ENCODE measurements at places on chromosomes 3 and 15.
A peak's percentile ranks its signal among the peaks of the same experiment; 100 is the strongest.

DNA sequence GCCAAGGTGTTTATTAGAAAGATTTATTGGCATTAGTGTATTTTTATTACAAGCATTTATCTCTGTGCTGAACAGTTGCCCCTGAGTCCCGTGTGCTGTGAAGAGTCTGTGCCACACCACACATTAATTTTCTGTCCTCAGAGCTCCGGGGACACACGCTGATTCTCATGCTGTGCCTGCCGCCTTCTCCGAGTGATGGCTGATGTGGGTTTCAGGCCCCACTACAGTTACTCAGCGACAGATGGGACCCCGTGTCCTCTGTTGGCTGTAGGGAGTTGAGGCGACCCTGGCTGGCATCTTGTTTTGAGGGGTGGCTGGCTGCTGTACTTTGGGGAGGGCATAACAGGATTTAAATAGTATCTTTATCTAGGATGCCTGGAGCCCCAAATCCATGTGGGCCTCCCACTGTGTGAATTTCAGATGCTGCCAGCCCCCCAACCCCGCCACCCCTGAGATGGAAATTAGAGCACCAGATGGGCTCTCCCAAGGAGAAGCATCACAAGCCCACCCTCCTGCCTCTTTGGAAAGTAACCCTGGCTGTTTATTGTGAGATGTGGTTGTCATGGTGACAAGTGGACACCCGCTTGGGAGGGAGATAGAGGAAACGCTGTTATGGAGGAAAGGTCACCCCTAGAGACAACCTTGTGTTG is 185.6 kb downstream of the APBA2 start:
- no peak for DNase-seq

GRCh38 chr3:98730886-98731537 is 32.1 kb upstream of the ST3GAL6 start:
- DNase-seq: no peak

DNA sequence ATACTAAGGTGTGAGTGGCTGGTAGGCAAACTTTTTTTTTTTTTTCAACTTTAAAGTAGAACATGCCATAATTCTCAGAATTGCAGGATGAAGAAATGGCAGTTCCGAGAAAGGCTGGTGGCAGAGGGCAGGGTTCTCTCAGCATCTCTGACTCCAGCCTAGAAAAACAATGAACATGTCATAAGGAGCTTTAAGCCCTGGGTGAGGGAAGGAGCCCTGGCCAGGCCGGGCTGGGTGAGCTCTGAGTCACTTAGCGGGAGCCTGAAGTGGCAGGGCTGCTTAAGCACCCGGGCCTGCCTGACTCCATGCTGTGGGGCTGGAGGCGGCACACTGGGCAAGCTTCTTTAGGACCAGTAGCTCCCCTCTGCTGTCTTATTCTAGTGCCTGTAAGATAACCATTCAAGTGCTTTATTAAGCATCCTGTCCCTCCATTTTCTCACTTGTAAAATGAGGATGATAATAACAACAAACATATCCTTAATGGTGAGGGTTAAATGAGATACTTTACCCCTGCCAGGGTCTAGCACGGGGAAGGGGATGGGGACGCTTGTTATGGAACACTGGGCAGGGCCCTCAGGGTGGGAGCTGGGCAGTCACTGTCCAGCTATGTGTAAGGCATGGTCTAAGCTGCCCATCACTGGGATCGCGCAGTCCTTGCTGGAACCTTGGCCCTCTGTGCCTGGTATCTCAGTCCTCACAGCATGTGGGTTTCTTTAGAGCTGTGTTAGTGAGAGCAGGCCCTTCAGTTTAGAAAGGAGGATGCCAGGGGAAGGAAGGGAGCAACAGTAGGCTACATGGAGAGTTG is 18.4 kb downstream of the SMAD6 start:
- no peak for DNase-seq

DNA sequence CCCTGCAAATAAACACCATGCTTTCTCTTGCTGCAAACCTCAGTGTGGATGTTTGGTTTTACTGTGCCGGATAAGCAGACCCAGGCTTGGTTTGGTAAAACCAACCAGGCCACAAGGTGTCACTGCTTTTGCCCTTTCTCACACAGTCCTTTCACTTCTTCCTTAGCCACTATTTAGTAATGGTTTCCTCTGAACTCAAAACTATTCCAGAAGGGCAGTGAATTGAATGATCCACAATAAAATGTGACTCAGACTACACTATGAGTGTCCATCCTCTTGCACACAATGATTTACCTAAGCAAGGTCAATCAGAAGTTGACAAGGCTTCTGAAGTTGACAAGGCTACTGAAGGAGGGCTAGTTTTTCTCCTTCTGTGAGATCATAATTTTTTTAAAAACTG is 552.4 kb upstream of the CCDC54 start:
- no peak for DNase-seq

DNA sequence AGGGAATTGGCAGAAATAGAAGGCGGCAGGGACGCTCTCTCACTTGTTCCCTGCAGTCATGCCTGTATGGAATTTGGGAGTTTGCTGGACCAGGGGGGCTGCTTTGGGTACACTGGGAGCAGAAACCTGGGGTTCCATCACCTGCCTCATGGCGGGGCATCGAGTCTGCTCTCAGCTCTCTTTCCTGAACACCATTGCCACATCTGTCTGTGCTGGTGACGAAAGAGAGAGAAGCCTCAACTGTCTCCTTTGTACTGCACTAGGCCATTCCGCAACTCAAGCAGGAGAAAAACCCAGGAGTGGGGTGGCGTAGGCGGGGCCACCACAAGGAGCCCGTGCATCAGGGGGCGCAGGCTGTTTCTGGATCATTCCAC is 14.0 kb downstream of the TMEM158 start:
- no peak for DNase-seq

GRCh38 chr3:70272798-70273197 is 39.6 kb downstream of the MDFIC2 start:
- DNase-seq: no peak

- DNase-seq: no peak
Measured at GRCh38 chr3:152769523-152769922, 65.4 kb upstream of the P2RY1 start.

GRCh38 chr3:130835483-130835882 is 58.4 kb upstream of the ATP2C1 start:
- no peak for DNase-seq

GRCh38 chr3:65037861-65038260 is 350.1 kb upstream of the ADAMTS9 start:
- no peak for DNase-seq

DNA sequence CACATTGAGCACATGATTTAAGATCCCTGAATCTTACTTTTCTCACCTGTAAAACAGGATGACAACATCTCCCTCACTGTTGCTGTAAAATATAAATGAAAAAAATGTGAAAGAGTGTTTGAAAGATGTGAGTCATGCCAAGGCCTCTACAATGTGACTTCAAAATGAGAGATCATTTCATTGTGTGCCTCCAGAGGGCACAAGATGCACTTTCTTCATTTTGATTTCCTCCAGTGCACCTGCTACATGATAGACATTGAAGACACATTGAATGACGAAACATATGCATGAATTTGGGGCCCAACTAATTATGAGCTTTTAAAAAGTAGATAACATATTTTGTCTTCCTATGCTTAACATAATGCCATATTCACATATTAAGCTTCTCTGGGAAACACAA is 170.3 kb downstream of the MOBP start:
- DNase-seq: no peak

DNA sequence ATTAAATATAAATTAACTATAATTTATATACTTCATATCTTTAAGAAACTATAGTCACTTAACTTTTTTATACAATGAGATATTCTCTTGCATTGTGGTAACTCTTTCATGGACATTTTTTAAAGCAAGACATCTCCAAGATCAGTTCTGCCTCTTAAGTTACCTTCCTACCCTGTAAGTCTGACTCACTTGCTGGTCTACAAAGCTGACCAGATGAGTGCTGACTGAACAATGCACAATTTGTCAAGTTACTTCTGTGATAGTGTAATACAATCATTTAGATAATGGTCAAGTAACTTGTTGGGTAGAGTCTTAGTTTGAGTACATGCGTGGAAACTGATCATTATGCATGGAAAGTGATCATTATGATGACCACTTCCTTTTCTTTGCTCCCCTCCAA is 145.9 kb downstream of the MEIS2 start:
- DNase-seq: no peak

DNA sequence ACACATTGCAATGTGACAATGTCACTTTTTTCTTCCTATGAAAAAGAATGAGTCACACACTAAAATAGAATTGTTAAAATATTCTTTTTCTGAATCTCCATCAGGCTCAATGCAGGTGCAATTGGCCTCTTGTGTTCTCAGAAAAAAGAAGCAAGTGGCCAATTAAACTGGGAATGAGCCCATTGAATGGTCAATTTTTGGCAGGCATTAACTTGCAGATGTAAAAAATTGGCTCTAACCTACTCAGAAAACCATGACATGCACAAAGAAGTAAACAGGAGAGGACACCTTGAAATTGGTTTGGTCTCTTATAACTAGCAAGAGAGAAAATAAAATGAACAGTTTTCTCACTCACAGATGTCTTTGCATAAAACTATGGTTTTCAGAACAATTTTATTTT is 820.8 kb downstream of the TBL1XR1 start:
- no peak for DNase-seq

DNA sequence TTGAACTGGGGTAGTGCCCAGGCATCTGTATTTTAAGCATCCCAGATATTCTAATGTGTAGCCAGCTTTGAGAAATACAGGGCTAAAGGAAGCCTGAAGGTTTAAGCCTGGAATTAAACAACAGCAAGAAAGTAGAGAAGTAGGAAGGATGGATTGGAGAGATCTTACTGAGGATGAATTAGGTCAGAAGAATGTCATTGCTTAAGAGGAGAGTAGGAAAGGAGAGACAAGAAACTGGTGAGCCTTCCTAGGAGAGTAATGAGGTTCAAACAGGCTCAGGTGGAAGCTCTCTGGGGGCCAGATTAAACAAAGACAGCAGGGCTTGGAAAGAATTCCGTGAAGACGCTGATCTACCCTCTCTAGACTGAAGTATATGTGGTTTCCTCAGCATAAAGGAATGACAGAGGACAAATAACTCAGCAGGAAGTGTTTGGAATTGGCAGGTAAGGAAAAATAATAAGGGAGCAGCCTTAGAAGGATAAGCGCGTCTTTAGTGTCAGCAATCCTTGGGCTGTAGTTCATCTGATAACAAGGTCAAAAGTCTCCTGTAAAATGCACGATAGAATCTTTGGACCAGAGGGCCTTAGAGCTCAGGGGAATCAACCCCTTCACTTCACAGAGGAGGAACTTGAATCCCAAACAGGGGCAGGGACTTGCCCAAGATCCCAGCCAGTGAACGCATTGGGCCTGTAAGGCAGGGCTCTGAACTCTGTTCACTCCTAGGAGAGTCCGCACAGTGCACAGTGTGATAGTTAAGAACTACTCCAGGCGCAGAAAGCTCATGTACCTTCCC is 90.9 kb downstream of the TP63 start:
- no peak for DNase-seq

GRCh38 chr15:61831505-61831921 is 228.7 kb downstream of the VPS13C start:
- DNase-seq: no peak

DNA sequence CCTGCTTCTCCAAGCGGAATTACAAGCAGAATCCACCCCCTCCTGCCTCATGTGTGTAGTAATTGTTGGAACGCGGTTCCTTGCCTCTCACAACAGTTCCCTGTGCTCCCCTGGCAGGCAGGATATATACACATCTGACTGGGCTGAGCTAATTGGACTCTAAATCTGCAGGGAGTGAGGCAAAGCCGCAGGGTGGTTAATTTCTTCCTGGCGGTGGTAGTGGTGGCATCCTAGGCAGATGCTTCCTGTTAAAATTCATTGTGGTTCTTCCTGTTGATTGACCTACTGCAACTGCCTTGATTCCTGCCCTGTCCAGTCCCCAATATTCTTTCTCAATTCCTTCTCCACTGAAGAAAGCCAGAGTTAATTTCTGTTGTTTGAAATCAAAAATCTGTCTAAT is 202.9 kb upstream of the PROK2 start:
- peak; percentile 9 for DNase-seq

DNA sequence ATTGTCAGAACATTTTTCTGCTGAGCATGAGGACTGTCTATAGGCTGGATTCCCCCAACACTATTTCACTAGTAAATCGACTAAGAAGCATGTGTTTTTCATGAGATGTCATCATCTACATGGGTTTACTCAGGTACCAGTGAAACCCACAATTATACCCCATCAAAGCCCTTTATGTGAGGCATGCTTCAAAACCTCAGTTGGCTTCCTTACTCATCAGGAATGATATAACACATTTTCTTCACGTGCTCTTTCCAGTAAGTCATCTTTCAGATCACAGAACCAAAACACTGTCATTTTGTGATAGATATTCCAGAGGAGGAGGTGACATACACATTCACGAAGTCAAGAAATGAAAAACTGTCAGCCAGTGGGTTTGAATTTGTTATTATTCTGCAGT is 116.5 kb downstream of the ANO10 start:
- no peak for DNase-seq

GRCh38 chr15:69491038-69491505 is 38.5 kb downstream of the RPLP1 start:
- DNase-seq: peak; percentile 75

DNA sequence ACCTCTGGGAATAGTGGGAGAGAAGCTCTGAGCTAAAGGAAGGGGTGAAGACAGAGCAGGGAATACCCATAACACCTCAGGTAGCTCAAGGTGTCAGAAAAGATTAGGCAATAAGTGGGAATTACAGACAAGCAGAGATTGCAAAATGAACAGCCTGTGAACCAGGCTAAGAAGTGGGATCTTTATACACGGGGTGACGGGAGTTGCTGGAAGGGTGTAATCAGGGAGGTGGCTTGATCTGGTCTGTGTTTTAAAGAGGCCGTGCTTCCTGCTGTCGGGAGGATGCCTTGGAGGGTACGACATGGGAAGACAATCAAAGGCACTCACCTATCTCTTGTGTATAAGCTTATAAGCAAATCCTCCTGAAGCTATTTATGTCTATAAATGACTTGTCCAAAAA is 216.3 kb downstream of the CLSTN2 start:
- no peak for DNase-seq

GRCh38 chr3:179181993-179182551 is 33.9 kb downstream of the PIK3CA start:
- DNase-seq: no peak

DNA sequence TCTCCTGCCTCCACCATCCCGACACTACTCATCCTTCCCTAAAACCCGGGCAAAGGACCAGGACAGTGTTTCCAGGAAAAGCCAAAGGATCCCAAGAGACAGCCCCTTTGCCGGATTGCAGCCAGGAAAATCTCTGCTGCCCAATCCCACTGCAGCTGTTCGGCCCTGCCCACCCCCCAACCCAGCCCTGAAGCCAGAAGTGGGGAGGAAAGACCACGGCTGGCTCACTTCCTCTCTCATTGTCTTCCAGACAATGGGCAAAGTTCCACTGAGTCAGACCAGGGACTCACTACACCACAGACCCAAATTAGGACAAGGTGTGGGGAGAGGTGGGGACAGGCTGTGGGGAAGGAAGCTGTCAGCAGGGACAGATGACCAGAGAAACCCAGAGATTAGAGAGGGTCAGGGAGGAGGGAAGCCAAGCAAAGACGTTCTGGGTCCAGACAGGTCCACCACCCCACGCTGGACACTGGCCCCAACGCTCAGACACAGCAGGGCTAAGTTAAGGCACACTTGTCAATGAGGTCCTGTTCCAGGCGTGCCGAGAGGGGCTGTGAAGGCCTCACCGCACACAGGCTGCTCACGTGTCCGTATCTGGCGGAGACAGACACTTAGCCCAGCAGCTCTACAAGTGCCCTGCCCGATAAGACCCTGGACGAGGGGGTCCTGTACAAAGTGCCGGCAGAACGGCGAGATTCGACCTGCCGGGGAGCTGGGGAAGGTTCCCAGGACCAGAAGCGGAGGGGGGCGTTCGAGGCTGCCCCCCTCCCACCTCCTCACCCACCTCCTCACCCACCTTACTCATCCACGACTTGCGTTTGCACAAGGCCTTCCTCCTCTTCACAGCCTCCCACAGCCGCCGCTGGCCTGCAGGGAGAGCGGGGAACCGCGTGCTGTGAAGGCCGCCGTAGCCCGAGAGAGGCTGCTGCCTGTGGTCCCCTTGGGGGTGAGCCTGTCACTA is 21.9 kb downstream of the TNK2 start:
- DNase-seq: no peak
